ENCODE measurements at places on chromosomes 3 and 15.

DNA sequence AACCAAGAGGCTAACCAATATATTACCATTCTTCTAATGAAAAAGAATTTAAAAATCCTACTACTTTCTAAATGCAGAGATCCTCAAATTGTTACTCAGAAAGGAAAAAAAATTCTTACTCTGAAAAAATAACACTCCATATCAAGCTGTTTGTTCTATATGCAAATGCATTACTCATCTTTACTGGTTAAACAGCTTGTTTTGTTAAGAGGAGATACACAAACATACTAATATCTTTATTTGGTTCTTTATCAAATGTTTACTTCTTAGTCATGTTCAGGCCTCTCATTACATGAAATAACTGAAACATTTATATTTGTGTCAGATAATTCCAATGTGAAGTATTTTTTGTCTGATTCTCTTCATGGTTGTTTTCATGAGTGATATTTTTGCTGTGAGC, 146.8 kb downstream of the PCCB start:
- DNase-seq: no peak

GRCh38 chr3:26100176-26100575, 310.3 kb downstream of the OXSM start:
- DNase-seq: no peak

DNA sequence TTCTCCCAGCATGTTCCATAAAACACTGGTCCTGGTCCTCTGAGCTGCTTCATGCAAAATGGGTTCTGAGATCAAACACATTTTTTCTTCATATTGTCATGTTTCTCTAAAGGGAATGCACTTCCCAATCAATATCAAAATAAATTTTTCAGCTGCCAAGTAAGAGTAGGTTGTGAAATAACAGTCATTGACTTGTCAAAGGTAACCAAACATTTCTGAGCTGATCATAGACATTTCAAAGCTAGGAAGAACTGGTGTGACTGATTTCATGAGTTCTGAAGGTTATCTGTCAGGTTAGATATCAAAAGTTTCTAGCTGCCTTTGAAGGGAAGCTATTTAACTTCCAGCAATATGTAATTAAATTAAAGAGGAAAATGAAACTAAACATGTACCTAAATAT, 770.9 kb downstream of the TBL1XR1 start:
- no peak for DNase-seq

GRCh38 chr3:139427283-139428060, 38.0 kb upstream of the COPB2 start:
- no peak for DNase-seq

DNA sequence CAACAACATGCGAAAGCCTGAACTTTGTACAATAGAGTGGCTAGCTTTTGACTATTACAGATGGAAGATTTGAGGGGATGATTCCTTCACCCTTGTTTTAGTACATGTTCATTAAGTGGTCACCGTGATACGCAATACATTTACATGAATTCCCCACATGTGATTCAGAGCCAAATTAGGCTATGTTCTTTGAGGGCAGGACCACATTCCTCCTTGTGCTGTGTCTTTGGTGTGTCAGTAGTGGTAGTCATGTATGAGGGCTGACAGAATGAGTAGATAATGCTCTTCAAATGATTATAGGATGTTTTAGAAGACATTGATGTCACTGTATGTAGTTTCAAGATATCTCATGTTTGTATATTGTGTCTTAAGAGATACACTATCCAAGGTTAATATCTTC, 12.1 kb downstream of the PTPRG start:
- DNase-seq: no peak

DNA sequence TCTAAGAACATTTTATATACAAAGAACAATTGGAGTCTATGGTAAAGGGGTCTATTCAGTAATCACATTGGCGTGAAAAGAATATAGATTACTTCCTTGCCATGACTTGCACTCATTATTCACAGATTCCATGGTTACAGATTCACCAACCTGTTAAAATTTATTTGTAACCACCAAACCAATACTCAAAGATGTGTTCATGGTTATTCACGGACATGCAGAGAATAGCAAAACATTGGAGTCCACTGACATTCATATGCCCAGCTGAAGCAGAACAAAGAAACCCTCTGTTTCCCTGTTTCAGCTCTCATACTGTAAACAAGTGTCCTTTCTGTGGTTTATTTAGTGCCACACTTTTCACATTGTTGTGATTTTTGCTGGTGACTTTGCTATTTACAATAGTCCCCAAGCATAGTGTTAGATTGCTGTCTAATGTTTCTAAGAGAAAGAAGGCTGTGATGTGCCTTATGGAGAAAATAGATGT, 185.8 kb upstream of the TTC14 start:
- DNase-seq: no peak

- peak; percentile 25 for DNase-seq
Measured at GRCh38 chr15:82810061-82810889, 847 bp downstream of the WHAMM start.

- no peak for DNase-seq
Measured at GRCh38 chr3:198079771-198080520, 119.9 kb downstream of the LMLN start.

- DNase-seq: no peak
Measured at GRCh38 chr15:38042211-38042610, 107.8 kb downstream of the TMCO5A start.

GRCh38 chr15:58517252-58517681, 85.5 kb downstream of the LIPC start:
- DNase-seq: no peak

DNA sequence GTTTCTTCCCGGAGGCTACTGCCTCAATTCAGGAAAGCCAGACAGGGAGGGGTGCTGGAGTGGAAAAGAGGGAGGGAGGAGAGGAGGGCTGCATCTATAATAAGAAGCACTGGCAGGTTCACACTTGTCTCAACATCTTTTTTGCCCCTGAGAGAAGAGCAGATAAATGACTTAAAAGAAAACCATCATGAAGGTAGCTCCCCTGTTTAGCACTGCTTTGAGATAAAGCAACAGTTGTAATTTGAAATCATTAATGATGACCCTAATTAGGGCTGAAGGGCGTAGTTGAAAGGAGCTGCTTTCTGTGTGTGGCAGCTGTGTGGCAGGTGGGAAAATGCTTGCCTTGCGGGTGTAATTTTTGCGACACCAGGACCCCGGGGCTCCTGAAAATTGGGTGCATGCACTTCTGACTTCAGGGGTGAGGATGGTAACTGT, 222.8 kb upstream of the IL12A start:
- no peak for DNase-seq

DNA sequence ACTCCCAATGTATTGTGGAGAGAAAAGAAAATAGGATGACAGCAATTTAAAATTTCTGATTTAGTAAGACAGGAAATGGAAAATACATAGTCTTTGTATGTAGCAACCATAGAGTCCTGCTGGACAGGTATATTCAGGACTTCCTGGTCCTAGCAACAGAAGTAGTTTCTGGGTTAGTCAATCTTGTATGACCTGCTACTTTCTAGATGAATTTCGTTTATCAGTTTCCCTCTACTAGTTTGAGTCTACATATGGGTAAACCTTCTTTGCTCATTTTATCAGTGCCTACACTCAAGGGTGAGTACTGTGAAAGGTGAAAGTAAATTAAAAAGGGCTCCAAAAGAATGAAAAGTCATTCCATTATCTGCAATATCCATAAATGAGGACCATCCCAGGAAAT, 309.8 kb downstream of the UNC13C start:
- DNase-seq: no peak

DNA sequence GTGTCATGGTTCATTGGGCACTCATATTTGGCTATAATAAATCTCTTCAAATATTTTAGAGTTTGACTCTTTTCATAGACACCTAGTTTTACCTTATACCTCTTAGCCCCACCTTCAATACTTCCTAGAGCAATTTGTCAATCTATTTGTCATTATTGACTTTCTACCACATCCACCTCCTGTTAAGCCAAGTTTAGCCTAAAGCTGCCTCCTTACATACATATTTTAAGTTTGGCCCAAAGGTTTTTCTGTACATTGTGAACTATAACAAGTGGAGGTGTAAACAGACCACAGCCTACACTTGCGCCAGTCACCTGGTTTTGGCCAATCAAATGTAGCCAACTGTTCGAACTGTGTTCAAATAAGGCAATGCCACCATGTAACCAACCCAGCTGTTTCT, 18.1 kb upstream of the ABHD17C start:
- no peak for DNase-seq

GRCh38 chr3:125185805-125186204, 26.7 kb downstream of the SLC12A8 start:
- no peak for DNase-seq

GRCh38 chr15:29749365-29750086, 72.7 kb downstream of the TJP1 start:
- DNase-seq: no peak

GRCh38 chr3:147391781-147392624, 14.3 kb downstream of the ZIC4 start:
- DNase-seq: no peak

DNA sequence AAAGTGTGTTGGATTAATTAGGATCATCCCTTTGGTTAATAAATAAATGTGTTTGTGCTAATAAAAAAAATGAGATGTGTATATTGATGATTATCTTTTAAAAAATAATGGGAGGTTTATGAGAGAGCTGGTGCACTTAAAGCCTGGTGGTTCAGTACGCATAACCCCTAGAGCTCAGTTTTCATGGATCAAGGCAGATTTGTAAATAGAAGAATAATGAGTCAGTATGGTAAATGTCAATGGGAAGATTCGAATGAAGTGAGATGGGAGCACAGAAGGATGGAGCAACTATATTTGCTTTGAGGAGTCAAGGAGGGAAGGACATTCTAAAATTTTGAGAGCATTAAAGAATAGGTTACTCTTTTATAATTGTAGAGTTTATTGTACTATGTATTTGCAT, 35.4 kb downstream of the AKAP13 start:
- no peak for DNase-seq

DNA sequence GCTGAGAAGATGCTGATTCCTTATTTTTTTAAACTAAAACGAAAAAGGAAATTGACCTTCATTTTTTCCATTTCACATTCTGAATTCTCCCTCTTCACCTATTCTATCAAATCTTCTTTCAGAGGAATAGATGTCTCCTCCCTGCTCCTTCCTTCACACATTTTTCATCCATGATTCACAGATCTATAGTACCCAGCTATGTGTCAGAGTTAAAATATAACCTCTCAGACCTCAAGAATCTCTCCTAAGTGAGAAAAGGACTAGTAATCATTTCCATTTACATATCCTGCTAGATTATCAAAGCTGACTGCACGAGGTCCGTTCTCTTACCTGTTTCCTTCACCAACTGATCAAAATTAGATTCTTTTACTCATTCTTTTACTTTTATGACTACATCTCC, 1297.6 kb upstream of the ALCAM start:
- no peak for DNase-seq

- no peak for DNase-seq
Measured at GRCh38 chr3:29494305-29495036, 213.6 kb downstream of the RBMS3 start.

- DNase-seq: no peak
Measured at GRCh38 chr15:29530966-29531365, 261.3 kb upstream of the NSMCE3 start.

DNA sequence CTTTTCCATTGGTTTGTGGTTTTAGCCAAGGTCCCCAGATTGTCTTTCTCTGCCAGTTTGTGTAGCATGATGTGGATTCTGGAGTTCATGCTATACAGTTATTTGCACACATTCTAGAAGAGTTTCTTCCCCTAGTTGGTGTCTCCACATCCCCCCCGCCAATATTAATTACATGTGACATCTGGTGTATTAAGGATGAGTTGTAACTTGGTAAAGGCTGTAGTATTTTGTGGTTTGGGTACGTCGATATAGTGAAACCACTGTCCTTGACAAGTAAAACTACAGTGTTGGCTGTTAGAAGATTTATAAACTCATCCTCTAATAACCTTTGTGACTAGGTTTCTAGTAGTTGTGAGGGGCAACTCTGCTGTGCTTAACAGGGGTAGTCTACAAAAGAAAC, 23.7 kb upstream of the P4HTM start:
- DNase-seq: no peak

DNA sequence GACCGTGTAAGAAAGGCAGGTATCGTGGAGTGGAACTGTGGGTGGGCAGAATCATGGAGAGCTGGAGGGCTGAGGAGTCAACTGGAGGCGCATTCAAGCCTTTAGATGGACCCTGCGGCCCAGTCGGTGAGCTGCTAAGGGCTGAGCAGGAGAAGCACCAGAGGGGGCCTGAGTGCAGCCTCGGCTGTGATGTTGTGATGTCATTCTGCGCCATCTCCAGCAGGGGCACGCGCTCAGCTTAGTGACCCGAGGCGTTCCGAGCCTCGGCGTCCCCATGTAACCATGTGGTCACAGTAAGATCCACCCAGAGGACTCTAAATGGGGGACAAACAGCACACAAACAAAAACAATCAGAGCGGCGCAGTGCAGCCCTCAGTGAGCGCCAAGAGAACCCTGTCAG, 76.8 kb downstream of the VGLL4 start:
- no peak for DNase-seq

GRCh38 chr3:178203650-178204049, 332.6 kb upstream of the KCNMB2 start:
- DNase-seq: no peak

- DNase-seq: no peak
Measured at GRCh38 chr15:39947401-39948197, 13.7 kb downstream of the EIF2AK4 start.
